ENCODE measurements at places on chromosomes 6 and 20.

DNA sequence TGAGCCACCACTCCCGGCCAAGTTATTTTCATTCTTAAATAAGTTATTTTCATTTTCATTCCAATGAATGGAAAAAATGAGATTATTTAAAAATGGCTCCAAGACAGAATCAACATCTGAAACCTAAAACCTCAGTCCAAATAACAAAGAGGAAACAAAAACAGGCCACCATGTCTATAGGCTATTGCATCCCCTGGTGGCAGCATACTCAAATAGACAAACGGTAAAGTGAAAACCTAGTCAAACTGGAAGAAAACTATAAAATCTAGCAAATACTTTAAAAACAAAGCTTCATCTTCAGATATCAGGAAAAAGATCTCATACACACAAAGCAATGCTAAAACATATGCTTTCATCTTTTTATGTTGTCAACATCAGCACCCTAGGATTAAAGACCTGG lies 20.9 kb downstream of the IL17A start:
- DNase-seq = no peak

DNA sequence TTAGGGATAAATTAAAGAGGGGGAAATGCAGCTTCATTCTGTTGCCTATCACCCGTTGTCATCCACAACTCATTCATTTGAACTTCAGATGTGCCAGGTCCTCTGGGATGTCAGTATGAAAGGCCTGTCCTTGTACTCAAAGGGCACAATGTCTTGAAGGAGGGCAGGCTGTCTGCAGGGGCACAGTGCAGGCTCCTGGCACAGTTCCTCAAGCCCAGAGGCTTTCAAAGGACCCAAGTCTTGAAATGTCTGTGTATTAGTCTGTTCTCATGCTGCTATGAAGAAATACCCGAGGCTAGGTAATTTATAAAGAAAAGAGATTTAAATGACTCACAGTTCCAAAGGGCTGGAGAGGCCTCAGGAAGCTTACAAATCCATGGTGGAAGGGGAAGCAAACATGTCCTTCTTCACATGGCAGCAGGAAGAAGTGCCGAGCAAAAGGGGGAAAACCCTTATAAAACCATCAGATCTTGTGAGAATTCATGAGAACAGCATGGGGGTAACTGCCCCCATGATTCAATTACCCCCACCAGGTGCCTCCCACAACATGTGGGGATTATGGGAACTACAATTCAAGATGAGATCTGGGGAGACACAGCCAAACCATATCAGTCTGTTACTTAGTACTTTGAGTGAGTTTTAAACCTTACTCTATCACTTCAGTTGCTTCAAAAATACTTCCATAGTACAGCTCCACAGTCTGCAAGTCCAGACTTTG lies 9.4 kb downstream of the SNX9 start:
- DNase-seq = no peak

DNA sequence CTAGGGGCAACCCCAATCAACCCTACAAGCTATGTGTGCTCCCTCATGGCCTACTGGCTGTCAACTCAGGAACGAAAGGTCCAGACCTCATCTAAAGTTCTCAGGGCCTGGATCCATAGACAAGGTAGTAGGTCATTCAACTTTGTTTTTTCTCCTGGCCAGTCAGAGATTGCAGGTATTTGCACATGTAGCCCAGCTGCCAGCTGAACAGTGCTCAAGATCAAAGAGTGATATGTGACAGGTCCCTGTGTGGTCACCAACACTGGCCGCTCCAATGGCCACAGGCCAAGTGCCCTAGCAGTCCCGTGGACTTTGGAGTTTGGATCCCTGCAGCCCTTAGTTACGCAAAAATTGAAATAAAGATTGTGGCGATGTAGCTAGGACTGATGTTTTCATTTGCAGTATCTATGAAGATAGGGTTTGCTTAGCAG lies 60.6 kb upstream of the ATXN1 start:
- no peak for DNase-seq

GRCh38 chr20:7355051-7355450 lies 585.2 kb downstream of the HAO1 start:
- DNase-seq = no peak

DNA sequence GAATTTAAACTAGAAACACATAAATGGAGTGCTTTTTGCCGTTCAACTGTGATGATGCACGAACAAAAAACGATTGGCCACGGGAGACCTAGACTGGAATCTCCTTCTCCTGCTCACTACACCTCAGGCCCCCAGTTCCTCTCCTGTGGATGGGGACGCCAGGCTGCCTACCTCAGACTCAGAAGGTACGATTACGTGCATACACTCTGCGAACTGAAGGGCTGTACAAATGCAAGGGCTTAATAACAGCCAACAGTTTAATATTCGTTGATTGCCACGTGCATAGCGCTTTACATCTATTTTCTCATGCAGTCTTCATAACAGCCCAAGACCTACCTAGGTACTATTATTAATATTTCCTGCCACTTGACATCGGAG lies 495 bp upstream of the ARMC2 start:
- no peak for DNase-seq

- DNase-seq = peak; percentile 52
Measured at GRCh38 chr20:34797012-34797995, 28.1 kb downstream of the NCOA6 start.

DNA sequence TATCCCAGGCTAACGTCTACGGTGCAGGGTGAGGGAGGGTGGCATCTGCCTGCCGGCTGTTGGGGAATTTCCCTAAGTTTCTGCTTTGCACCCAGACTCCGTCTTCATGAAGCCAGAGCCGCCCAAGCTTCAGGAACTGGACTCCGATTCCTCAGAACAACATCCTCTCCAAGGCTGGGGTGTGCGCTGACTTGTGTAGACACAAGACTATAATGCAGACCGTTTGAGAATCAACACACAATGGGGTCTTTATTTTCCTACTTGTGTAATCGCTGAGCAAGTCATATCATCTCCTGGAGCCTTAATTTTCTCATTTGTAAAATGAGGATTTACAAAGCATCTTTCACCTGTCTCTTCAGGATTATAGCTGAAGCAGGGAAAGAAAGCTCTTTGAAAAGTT lies 160.5 kb upstream of the AGPAT4 start:
- peak; percentile 27 for DNase-seq

- DNase-seq = no peak
Measured at GRCh38 chr20:35284992-35285805, 627 bp upstream of the EIF6 start.

GRCh38 chr6:87102151-87102621 lies 7.3 kb upstream of the CGA start:
- no peak for DNase-seq

DNA sequence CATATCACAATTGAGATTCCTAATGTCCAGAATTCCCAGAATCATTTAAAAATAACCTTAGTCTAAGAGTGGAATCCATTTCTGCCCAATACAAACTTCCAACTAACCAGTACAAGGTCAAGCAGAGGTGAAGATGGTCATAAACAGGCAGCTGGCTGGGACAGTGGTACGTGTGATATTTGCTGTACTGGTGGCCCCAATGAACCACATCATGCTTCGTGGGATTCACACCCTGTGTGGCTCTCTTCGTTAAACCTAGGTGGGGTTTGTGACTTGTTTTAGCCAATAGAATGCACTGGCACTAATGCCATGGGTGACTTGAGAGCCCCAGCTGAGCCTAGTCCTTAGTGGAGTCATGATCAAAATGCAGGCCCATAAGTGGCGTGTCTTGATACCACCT lies 286.6 kb downstream of the KIF16B start:
- peak; percentile 85 for DNase-seq

DNA sequence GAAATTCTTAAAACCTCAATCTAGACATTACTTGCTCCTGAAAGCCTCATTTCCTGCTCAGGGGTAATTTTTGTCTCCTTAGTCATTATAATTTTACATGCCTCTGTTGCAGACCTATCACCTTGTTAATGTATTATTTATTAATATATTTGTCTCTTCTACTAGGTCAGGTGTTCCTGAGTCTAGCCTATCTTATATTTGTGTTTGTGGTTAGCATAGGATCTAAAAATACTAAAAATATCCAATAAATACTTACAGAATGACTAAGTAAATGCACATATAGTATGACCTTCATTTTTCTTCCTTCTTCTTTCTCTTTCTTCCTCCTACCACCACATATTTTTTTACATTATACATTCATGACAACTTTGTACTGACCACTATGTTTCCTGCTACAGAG lies 268.9 kb upstream of the HS3ST5 start:
- DNase-seq = no peak

- DNase-seq = no peak
Measured at GRCh38 chr6:149910721-149911151, 12.2 kb downstream of the RAET1G start.

DNA sequence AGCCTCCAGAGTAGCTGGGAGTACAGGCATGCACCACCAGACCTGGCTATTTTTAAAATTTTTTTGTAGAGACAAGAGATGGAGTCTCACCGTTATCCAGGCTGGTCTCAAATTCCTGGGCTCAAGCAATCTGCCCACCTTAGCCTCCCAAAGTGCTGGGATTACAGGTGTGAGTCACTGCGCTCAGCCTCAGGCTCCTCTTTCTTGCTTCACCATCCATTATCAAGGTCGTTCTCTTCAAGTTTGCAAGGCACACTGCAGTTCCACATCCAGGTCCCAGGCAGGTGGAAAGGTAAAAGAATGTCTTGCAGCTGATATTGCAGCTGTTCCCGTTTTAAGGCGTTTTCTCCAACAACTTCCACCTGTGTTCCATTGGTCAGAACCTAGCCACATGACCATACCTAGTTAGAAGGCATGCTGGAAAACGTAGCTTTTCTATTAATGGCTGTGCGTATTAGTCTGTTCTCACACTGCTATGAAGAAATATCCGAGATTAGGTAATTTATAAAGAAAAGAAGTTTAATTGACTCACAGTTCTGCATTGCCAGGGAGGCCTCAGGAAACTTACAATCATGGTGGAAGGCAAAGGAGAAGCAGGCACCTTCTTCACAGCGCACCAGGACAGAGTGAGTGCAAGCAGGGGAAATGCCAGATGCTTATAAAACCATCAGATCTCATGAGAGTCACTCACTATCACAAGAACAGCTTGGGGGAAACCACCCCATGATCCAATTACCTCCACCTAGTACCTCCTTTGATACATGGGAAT lies 51.7 kb downstream of the PCNA start:
- DNase-seq = no peak
